Thoracic aorta (tissue), 2 donors: ENCODE measurements at places on chromosomes 3 and 15. TPM values are rescaled to one million over a fixed set of nuclear protein-coding genes. Genes with fewer than 3 reads are reported as not detected.

GRCh38 chr3:129934234-129935123, 40.0 kb upstream of the TRH start:
- DNase-seq: no peak

DNA sequence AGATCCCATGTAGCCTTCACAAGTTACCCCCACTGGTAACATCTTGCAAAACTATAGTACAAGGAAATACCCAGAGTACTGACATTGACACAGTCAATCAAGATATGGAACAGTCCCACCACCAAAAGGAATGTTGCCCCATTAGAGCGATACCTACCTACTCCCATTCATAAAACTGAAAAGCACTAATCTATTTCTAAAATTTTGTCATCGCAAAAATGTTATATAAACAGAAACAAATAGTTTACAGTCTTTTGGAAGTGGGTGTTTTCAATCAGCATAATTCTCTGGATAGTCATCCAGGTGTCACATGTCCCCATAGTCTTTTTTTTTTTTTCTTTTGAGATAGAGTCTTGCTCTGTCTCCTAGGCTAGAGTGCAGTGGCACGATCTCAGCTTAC, 156.9 kb upstream of the AGTR1 start:
- DNase-seq: no peak

GRCh38 chr3:177646749-177647148, 449.5 kb upstream of the TBL1XR1 start:
- DNase-seq: no peak

CLRN1 gene
- not detected for total RNA-seq

GRCh38 chr3:181976526-181976925, 264.8 kb downstream of the SOX2 start:
- no peak for DNase-seq

- DNase-seq: no peak
These were observed 156.1 kb upstream of the CGNL1 start for GRCh38 chr15:57220205-57220604.

DNA sequence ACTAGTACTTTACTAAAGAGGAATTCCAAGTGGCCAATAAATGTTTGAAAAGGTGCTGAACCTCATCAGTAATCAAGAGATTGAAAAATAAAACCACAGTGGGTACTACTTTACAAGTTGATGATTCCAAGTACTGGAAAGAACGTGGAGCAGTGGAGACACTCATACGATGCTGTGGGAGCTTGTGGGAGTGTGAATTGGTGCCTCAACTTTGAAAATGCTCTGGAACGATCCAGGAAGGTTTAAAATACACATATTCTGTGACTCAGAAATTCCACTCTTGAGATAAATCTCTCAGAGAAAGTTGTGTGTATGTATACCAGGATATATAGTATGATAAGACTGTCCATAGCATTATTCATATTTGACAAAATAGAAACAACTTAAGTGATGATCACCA, 9.3 kb downstream of the LRCH3 start:
- no peak for DNase-seq

- DNase-seq: no peak
These were observed 72.4 kb downstream of the CRYGS start for GRCh38 chr3:186471771-186472170.

- no peak for DNase-seq
These were observed 575 bp downstream of the LEO1 start for GRCh38 chr15:51971032-51971374.

FANCD2 gene
- total RNA-seq: 9.9 TPM

PCOLCE2 gene
- 122 TPM for total RNA-seq

DNA sequence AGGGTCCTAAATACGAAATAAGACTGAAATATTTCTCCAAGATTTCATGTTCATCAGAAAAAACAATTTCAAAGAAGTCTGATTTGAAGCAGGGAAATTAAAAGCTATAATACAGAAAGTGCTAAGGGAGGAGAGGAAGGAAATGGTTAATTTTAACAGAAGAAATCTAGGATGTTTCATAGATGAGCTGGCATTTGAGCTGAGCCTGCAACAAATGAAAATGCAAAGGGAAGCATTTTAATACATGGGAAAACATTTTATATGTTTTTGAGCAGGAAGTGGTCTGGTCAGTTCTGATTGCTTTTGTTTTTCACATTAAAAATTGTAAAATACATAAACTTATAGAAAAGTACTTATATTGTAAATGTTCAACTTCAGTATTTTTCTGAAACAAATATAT, 17.2 kb upstream of the RAP2B start:
- DNase-seq: no peak

GRCh38 chr15:62818691-62819090, 223.9 kb upstream of the TPM1 start:
- DNase-seq: no peak

DNA sequence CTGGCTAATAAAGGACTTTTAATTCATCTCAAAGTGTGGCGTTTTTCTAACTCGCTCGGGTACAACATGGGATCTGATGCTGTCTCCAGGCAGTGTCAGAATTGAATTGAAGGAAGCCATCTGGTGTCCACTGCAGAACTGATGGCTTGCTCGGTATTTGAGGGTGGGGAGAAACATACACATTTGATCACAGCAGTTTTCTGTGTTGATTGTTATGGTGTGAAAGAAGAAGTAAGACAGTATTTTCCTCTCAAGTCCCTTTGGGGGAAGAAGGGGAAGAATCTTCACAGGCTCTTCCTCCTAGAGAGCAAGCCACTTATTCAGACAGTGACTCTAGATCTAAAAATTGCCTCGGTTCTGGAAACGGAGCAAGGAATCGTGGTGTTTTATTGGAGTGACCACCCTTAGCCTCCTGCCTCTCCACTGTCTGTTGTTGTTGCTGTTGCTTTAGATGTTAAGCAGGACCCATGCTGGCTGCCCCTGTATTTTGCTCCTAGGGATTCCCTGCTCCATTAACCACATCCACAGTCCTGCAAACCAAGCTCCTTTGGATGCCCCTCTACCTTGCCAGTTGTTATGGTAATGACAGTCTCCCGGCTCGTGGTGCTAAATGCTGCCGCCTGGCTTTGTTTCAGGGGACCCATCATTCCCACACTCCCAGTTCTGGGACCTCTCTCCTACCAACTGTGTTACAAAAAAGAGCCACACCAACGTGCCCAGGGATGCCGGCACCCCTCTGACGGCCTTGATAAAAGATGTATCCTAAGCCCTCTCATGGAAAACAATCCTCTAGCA, 15.3 kb upstream of the MCCC1 start:
- DNase-seq: no peak

- DNase-seq: no peak
These were observed 457.9 kb upstream of the ALCAM start for GRCh38 chr3:104908761-104909160.

GRCh38 chr15:59691194-59691805, 2.2 kb upstream of the BNIP2 start:
- no peak for DNase-seq

GRCh38 chr3:136664771-136665170, 87.4 kb downstream of the STAG1 start:
- DNase-seq: no peak

DNA sequence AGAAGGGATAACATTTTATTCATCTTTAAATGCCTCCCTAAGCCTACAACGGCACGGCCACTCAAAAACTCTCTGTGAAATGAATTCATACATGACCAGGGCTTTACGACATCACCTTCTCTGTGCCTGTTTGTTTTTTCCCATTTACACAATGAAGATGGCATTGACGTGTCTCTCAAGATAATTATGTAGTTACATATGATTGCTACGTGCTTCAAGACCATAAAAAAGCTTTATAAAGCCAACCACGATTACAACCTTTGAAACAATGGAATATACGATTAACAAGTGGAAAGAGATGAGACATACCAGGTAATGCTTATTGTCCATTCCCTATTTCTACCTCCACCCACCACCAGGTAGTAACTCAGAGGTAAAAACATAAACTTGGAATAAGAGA, 168.4 kb downstream of the P3H2 start:
- no peak for DNase-seq

HCN4 gene
- not detected for total RNA-seq

SOX14 gene
- total RNA-seq: not detected

KBTBD13 gene
- total RNA-seq: 3.1 TPM

CPNE9 gene
- not detected for total RNA-seq

RTP1 gene
- not detected for total RNA-seq

GRCh38 chr3:7877312-7877711, 624.3 kb upstream of the LMCD1 start:
- no peak for DNase-seq

DNA sequence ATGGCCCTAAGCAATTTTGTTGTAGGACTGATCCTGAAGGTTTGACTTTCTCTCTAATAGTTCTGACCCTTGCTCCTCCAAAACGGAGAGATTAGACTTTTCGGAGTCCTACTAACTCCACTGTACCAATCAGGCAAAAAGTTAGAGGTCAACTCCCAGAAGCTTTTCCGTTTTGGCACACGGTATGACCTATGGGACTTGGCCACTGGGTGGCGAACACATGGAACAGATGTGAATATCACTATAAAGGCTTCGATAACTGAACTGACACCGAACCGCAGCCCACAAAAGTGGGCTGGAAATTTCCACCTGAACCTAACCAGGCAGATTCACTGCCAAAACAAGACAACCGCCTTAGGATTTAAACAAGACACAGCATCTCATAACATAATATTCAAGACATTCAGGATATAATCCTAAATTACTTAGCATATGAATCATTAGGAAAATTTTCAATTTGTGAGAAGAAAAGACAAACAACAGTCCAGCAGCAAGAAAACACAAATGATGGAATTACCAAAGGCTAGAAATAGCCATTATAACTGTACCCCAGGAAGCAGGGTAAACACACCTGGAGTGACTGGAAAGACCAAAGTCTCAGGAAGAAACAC, 12.2 kb upstream of the TM2D3 start:
- no peak for DNase-seq

DNA sequence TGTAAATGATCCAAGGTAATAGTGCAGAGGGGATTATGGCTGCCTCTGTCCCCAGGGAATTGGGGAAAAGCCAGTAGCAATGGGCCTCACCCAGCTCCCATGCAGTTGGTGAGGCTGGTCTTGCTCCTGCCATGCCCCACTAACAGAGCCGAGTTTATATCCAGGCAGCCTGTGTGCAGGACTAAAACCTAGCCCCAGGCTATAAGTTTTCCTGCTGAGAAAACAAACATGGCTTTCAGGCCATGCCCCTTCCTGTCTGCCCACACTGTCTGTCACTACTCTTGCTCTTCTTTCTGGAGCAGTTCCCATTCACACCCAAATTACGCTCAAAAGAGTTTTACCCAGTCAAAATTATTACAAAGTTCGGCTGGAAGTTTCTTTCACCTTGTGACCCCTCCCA, 73.5 kb upstream of the SPATA16 start:
- no peak for DNase-seq

BAHD1 gene
- 14.0 TPM for total RNA-seq

GRCh38 chr15:52682200-52682599, 3.0 kb upstream of the ATOSA start:
- DNase-seq: no peak

GRCh38 chr3:111763001-111763471, 96.0 kb upstream of the PHLDB2 start:
- no peak for DNase-seq

- no peak for DNase-seq
These were observed at the start of gene PCOLCE2 for GRCh38 chr3:142888481-142889211. Gene PCOLCE2, minus strand, starts transcription at chr3:142889083. Its CDS starts 187 bp downstream, at chr3:142888896.

DNA sequence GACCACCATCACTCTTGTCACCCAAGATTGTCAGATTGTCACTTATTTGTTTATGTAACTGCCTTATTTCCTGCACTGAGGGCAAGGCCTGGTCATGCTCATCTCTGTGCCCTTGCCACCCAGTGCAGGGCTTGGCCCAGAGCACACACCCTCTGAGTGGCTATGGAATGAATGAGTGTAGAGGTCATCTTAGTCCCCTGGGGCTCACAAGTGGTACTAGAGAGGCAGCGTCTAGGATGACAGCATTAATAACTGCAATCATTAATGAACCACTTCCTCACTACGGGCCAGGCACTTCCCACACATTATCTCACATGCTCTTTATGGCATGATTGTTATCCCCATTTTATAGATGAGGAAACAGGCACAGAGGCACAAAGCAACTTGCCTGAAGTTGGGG, 117.0 kb downstream of the SMAD6 start:
- DNase-seq: no peak

DNA sequence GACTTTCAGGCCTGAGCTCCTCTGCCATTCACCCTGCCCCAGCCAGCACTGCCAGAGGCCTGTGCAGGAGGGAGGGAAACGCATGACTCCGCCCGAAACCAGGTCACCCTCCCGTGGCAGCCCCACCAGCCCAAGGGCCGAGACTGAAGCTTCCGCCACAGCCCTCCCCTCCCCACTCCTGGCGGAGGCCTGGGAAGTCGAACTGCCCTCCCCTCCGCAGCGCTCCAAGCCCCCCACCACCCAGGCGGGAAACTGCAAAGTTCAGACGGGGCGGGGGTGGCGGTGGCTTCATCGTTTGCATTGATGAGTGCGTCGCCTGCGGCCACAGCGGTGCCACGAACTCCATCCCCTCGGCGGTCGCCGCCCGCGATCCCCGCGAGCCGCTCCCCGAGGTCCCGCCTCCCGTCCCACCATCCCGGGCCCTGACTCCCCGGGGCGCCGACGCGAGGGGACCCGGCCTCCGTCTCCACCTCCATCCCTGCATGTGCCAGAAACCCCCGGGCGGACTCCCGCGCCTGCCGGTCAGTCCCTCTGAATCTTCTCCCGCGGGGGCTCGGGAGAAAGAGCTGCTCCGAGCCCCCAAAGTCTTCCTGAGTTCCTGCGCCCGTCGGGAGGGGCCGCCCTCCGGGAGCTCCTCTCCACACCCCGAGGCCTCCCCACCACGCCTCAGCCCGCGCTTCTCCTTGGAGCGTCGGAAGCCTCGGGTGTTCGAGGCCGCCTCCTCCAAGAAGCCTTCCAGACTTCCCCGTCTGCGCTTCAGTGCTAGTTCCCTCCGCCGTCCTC, 698 bp downstream of the MELTF start:
- no peak for DNase-seq

- DNase-seq: no peak
These were observed 151.0 kb downstream of the CPNE4 start for GRCh38 chr3:131883711-131884407.

- no peak for DNase-seq
These were observed 73.9 kb upstream of the OXTR start for GRCh38 chr3:8843347-8843746.

- DNase-seq: no peak
These were observed 26.3 kb downstream of the KPNA1 start for GRCh38 chr3:122488262-122488973.

GRCh38 chr3:129829640-129830039, 63.9 kb downstream of the TMCC1 start:
- no peak for DNase-seq

- DNase-seq: no peak
These were observed 8.8 kb downstream of the MAP2K5 start for GRCh38 chr15:67551207-67551743.

CCR8 gene
- not detected for total RNA-seq

RTP2 gene
- not detected for total RNA-seq
